Astrocyte (in vitro differentiated cells and primary cell): ENCODE measurements at places on chromosomes 1 and 21.

- DNase-seq: no peak
Observed at GRCh38 chr1:84373436-84374141, 24.7 kb upstream of the DNASE2B start.

- DNase-seq: no peak
Observed at GRCh38 chr1:37257646-37258045, 216.7 kb upstream of the ZC3H12A start.

- peak; percentile 43 for DNase-seq
Observed at GRCh38 chr1:89708751-89709375, 75.9 kb downstream of the LRRC8C start.

DNA sequence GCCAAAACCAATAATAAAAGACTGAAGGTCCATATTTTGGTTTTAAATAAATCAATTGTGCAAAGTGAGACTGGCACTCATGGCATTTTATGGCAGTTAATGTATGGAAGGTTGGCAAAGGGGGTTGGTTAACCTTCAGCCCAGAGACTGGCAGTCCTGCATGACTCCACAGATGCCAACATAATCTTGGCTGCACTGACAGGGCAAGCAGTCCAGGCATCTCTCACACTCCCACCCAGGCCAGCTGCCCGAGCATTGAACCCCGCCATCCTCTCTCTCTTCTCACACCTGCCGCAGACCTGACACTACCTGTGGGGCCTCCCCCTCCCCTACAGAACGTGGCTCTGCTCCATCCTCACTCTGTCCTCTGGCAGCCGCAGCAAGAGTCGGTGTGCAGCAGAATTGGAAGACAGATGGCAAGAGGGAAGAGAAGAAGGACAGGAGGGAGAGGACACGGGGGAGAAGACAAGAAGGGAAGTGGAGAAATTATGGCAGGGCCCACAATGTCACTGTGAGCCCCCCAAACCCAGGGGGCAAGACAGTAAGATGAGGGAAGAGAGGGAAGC lies 43.7 kb downstream of the ITPKB start:
- DNase-seq: no peak

GRCh38 chr1:39977202-39977601 lies 22.3 kb downstream of the MFSD2A start:
- peak; percentile 50 for DNase-seq

DNA sequence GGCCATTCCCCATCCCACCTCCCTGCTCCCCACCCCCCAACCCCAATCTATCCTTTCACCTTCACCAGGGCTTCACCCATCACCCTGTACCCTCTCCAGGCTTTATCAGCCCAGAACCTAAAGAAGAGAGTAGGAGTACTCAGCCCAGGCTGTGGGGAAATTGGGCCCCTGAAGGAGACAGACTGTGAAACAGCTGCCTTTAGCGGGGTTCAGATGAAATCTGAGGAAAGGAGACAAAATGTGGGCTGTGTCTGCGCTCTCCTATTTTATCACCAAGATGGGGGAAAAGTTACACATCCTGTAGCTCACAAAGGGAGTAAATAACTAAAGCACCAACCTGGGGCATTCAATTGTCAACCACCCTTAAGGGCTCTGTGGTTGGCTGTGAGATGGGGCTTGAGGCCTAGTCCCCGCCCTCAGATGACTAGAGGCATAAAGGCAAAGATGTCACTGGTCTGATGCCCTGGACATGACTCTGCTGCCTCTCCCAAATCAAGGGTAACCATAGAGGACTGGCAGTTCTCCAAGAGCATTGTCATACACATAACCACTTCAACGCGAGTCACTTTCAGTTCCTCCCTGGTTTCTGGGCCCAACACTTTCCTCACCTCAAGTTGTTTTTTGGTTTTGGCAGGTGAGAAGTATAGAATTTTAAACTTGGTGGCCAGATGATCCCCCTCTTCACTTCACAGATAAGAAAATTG lies 30.0 kb downstream of the SLC27A3 start:
- DNase-seq: peak; percentile 56

GRCh38 chr1:246725191-246725590 lies 982 bp downstream of the SCCPDH start:
- no peak for DNase-seq

GRCh38 chr1:11893907-11894251 lies 32.3 kb downstream of the KIAA2013 start:
- peak; percentile 3 for DNase-seq

GRCh38 chr1:10736634-10737586 lies 59.5 kb downstream of the CASZ1 start:
- DNase-seq: no peak

GRCh38 chr1:178434899-178435435 lies 61.8 kb downstream of the CLEC20A start:
- DNase-seq: no peak

GRCh38 chr1:71262970-71263369 lies 182.1 kb upstream of the ZRANB2 start:
- no peak for DNase-seq

- no peak for DNase-seq
Observed at GRCh38 chr21:44999972-45000636, 60.3 kb downstream of the SLX9 start.

GRCh38 chr1:181173761-181174447 lies 85.4 kb downstream of the IER5 start:
- no peak for DNase-seq

GRCh38 chr1:26388791-26389445 lies 16.4 kb upstream of the ZNF683 start:
- DNase-seq: no peak

- DNase-seq: no peak
Observed at GRCh38 chr1:94111879-94112278, 9.1 kb downstream of the ABCA4 start.

GRCh38 chr1:156368889-156369684 lies at the start of gene RHBG:
Gene RHBG (plus strand): TSS chr1:156369211. CDS start chr1:156369250, 39 bp downstream.
- peak; percentile 12 for DNase-seq

DNA sequence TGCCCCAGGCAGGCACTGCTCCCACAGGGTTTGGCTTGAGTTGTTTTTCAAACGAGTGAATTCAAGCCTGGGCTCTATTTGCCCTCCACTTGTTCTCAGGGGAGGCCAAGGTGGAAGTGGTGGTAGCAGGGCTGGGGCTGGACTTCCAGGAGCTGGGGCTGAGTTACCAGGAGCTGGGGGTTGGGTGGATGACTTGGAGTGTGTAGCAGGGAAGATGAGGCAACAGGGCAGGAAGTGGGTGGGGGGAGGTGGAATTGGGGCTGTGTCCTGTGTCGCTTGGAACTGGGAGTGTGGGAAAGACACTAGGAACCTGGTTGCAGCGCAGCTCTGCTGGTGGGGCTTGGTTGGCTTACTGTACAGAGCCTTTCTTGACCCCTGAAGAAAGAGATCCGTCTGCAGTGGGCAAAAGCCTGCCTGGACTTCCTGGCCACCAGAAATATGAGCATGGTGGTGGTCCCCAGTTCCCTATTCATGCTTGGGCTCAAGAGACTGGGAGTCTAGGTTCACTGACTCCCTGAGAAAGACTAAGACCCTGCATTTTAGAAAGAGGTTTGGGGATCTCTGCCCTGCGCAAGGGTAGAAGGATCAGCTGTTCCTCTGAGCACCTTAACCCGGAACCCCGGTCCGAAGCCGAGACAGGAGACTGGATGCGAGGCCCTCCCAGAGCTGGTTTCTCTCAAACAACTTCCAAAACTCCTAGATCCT lies 3.1 kb downstream of the TFAP2E start:
- no peak for DNase-seq

DNA sequence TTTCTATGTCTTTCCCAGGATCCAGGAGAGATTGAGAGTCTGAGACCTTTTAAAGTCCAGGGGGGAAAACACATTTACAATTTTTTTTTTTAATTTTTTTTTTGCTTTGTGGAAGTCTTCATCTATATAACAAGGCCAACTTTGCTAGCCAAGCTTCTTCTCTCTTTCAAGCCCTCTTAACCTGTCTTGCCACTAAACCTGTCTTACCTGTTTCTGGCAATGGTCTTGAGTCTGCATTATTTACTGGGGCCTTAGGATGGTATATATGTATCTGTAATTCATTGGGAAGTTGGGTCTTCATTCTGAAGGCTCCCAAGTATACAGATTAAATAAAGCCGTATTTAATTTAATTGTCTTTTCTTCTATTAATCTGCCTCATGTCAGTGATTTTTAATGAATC lies 750.9 kb upstream of the B3GALT2 start:
- DNase-seq: no peak

DNA sequence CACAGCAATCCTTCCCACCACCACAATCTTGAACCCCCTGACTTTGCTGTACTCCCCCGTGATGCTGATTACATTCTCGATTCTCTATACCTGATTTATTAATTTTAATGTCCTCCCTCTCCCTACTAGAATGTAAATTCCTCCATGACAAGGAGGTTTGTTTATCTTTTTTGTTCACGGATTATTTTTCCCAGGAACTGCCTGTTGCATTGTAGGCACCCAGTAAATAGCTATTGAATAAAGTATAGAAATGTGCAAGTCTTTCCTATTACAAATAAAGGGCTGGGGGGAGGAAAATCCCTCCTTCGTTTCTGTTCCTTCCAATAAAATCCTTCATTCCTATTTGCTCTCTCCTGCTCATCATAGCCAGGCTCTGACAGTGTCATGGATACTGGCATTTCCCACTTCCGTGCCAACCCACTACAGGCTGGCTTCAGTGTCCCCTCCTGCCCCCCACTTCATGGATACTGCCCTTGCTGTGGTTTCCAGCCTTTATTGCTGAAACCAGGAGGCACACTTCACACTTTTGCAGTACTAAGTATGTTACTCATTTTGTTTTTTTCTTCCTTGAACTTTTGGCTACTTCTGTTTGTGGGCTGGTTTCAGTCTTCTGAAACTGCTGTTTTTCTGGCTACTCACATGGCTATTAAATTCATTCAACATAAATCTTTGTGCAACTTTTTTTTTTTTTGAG lies 7.5 kb downstream of the KIF1B start:
- peak; percentile 36 for DNase-seq
